ENCODE measurements at places on chromosomes 3 and 15.

- DNase-seq: no peak
Observed at GRCh38 chr3:119288669-119289403, 5.3 kb upstream of the ARHGAP31 start.

- no peak for DNase-seq
Observed at GRCh38 chr15:100726070-100726420, 123.7 kb downstream of the ASB7 start.

DNA sequence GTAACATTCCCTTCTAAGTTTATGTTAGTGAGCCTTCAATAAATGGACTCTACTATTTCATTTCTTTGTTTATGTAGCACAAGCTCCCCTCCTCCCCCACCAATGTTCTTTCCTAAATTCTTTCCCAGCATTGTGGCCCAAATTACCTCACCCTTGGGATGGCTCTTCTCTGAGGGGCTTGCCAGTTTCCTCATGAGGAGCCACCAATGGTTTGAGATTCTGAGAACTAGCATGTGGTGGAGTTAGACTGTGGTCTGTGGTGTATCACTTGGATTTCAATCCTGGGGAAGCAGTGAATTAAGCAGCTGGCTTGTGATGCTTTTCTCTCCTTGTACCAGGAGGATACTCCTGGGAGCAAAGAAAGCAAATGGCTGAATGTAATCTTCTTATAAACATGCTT lies 50.0 kb upstream of the NPHP3 start:
- no peak for DNase-seq

DNA sequence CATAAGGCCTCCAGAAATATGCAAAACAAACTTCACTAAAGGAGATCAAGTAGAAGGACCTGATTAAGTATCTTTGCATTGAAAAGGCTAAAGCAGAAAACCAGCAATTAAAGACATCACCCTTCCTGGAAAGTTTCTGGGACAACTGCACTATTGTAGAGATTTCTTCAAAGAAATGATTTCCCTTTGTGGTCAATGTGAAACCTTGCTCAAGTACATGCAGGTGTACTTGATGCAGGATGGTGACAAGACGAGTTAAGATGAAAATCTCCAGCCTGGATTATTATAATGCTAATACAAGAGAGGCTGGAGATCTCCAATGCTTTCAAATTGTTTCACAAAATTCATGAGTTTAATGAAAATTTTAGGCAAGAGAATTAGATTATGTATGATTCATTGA lies 208.4 kb downstream of the TIGIT start:
- no peak for DNase-seq

DNA sequence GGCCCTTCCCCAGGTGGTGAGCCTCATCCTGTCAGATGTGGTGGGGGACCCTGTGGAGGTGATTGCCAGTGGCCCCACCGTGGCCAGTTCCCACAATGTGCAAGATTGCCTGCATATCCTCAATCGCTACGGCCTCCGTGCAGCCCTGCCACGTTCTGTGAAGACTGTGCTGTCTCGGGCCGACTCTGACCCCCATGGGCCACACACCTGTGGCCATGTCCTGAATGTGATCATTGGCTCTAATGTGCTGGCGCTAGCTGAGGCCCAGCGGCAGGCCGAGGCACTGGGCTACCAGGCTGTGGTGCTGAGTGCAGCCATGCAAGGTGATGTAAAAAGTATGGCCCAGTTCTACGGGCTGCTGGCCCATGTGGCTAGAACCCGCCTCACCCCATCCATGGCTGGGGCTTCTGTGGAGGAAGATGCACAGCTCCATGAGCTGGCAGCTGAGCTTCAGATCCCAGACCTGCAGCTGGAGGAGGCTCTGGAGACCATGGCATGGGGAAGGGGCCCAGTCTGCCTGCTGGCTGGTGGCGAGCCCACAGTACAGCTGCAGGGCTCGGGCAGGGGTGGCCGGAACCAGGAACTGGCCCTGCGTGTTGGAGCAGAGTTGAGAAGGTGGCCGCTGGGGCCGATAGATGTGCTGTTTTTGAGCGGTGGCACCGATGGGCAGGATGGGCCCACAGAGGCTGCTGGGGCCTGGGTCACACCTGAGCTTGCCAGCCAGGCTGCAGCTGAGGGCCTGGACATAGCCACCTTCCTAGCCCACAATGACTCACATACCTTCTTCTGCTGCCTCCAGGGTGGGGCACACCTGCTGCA lies 4.8 kb downstream of the GLYCTK start:
- no peak for DNase-seq

DNA sequence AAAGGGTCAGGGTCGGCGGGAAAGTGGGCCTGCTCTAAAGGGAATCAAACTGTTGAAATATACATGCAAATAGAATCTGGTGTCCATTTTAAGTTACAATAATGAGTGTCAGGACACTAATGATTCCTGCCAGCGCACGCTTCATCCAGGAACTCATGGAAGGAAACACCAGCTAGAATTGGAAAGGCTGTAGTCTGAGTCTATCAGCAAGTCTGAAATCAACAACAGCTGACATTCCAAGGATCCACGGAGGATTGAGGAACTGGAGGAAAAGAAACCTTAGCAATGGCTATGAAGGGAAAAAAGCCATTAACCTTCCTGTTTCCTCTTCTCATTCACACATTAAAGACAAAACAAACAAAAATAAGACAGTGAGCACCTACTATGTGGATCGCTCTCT lies 1063.1 kb downstream of the NTRK3 start:
- no peak for DNase-seq

DNA sequence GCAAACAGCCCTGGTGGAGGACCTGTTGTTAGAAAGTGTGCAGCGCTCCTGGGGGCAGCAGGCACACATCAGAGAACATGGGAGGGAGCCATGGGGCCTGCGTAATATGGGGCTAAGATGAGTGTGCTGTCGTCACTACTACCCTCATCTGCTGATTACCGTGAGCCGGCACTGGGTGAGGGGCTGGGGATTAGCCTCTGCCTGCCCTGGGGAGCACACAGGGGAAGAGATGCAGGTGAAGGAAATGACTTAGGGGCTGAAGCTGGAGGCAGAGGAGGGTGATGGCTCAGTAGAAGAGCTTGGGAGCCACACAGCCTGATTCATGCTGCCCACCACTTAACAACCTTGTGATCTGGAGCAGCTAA lies 33.6 kb upstream of the LINGO1 start:
- DNase-seq: no peak

- DNase-seq: no peak
Observed at GRCh38 chr3:172750069-172750367, 508 bp upstream of the ECT2 start.

DNA sequence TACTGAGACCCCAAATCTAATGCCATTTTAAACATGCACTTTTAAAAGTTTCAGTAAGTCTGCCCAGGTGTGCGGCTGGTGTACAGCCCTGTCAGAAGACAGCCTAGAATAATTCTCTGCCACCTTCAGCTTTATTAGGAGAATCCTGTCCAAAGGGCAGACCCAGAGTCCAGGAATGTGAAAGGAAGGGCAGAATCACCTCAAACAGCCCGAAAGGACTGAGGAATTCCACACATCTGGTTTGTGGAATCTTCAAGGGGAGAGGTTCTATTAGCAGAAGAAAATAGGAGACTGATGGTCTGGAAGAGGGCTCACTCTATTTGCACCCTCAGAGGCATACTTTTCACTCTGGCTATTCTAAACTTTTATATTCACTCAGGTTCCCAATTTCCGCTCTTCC lies 46.6 kb downstream of the TYRO3 start:
- no peak for DNase-seq

GRCh38 chr3:105465251-105465853 lies 98.6 kb downstream of the ALCAM start:
- no peak for DNase-seq

DNA sequence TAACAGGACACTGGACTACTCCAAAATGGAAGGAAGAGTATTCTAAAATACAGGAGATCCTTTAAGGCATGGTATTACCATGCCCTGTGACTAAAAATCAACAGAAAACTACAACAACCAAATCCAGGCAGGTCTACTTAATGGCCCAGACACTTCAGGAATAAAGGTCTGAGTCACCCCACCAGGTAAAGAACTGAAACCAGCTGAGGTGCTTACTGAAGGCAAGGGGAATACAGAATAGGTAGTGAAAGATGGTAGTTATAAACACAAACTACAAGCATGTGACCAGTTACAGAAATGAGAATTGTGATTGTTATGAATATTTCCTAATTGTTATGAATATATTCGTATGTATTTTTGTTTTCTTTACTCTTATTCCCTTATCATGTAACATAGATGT lies 13.4 kb downstream of the IFT57 start:
- DNase-seq: no peak
